Coronary artery (tissue), 2 donors: ENCODE measurements at places on chromosomes 4 and X.

DNA sequence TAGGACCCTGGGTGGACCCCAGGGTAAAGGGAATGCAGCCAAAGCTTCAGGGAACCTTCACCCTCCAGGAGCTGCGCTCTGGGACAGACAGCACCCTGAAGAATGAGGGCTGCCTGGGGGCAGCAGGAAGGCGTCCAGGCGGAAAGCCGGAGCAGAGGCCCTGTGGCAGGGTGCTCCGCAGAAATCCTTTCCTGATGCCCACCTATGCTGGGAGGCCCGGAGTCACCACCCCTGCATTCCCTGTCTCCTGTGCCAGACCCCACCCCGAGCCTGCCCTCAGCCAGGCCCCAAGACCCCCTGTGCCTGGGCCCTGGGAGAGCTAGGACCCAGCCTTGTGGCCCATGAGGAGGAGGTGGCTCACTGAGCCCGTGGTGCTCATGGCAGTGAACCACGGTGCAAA, 1.3 kb upstream of the DGKQ start:
- DNase-seq = no peak

- no peak for DNase-seq
These were observed 100.7 kb downstream of the PTTG2 start for GRCh38 chr4:38060829-38061431.

- no peak for DNase-seq
These were observed 30.9 kb upstream of the ELF2 start for GRCh38 chr4:139207873-139208403.

DNA sequence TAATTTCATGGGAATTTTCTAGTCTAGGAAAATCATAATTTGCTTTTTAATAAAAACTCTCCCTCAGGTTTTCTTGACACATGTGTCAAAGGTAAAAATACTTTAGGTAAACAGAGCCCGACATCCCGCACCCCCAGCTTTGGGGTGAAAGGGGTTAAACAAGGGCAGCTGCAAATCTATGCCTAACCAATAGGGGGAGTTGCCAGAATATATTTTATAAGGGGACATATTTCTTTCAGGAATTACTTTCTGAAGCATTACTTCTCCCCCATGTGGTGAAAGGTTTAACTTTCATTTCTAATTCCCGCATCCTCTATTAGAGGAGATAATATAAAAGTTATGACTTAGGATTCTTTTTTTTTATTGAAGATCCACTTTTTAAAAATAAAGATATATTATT, 53.9 kb upstream of the HEPH start:
- DNase-seq = no peak

DNA sequence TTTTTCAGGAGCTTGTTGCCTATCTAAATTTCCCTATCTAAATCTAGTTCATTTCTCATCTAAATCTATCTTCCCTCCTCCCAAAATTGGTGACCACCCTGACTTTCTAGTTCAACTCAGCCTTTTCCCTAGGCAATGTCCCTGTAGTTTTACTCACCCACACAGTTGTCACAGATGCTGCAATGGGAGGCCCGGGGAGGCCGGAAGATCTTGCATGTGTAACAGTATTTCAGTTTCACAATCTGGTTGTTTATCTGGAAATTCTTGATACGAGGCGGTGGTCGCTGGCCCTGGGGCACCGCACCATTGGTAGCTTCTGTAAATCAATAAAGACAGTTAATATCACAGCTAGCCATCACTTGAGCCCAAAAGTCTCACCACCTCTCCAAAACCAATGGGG, 20.2 kb downstream of the ZDHHC9 start:
- DNase-seq = no peak

GRCh38 chrX:662126-662525, 31.5 kb downstream of the SHOX start:
- no peak for DNase-seq

- DNase-seq = no peak
These were observed 54.4 kb upstream of the FTHL17 start for GRCh38 chrX:31126205-31126604.

- DNase-seq = no peak
These were observed 365.7 kb upstream of the MAD2L1 start for GRCh38 chr4:120432301-120432860.

DNA sequence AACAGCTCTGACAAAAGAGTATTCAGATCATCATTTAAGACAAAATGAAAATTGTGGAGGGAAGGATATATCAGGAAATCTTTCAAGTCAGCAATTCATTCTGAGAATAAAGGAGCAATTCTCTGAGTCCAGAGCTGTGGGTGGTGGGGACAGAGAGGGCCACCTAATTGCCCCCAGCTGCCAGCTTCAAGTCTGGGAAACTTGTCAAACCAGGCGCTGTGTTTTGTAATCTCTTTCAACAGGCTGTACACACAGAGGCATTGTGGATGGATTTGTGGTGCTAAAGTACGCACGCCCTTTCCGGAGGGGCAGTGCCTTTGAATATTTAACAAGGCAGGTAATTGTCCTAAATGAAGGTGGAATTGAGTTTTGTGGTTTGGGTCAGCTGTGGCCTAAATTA, 591.1 kb upstream of the BOD1L1 start:
- DNase-seq = no peak
